CD4-positive, alpha-beta T cell (primary cell): ENCODE measurements at places on chromosomes 7 and 10. TPM values are rescaled to one million over a fixed set of nuclear protein-coding genes. Genes with fewer than 3 reads are reported as not detected.

- no peak for DNase-seq
Observed at GRCh38 chr10:67935223-67935622, 50.8 kb downstream of the SIRT1 start.

RELN gene
- not detected for total RNA-seq

- DNase-seq = peak; percentile 60
Observed at GRCh38 chr7:105014693-105015389, 836 bp downstream of the KMT2E start.

DNA sequence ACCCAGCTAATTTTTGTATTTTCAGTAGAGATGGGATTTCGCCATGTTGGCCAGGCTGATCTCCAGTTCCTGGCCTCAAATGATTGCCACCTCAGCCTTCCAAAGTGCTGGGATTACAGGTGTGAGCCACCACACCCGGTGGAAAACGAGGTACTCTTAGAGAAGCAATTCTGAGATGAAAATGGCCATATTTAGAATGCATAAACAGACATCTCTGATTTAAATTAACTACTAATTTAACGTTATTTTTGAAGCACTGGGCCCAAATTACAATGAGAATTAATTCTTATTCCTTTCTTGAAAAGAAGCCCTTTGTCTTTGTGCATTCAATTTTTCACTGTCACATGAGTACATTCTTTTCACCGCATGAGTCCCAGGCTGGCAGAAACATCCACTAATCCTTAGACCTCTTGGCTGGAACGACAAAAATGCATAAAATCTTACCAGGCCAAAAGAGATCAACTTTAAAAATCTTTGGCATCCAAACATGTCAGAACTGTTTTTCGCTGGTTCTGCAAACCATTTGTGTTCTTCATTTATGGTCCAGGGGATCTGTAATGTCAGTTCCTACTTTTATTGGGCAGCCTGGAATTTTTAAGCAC, 60.1 kb upstream of the CAPZA2 start:
- DNase-seq = no peak

- no peak for DNase-seq
Observed at GRCh38 chr10:112689327-112690072, 242.5 kb downstream of the VTI1A start.

GRCh38 chr10:130489891-130490290, 353.7 kb downstream of the GLRX3 start:
- no peak for DNase-seq

DNA sequence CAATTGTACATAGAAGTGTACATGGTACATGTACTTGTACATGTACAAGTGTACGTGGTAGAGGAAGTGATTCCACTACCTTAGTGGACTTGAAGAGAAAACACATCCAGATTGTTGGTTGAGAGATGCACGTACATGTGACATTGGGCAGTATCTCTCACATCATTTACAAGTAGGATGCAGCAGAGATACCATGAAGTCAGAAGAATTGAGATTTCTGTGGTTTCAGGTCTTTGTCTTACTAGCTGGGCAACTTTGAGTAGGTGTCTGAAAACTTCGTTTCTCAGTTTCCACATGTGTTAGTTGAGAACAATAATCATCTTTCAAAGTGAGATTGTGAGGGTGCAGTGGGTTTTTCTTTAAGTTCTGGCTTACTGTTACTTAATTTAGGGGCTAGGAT, 21.5 kb downstream of the CLDN12 start:
- DNase-seq = no peak

- no peak for DNase-seq
Observed at GRCh38 chr10:7485244-7485556, 74.4 kb upstream of the SFMBT2 start.

- DNase-seq = peak; percentile 27
Observed at GRCh38 chr7:139680676-139681462, 96.9 kb downstream of the HIPK2 start.

DNA sequence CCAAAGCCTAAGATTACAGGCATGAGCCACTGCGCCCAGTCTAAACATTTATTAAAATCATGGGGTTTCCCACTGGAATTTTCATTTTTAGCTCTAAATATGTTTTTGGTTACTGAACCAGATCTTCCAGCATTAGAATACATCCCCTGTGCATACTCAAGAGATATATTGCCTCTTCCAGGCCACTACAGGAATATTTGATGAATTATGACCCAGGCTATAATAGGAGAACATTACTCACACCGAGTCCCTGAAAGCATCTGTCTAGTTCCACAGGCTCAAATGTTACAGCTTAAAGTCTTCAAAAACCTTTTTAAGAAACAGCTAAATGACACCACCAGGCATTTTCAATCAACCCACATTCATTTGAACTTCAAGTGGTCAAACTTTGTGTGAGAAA, 50.4 kb upstream of the GRM8 start:
- DNase-seq = no peak

CHCHD1 gene
- total RNA-seq = 6.3 TPM

PHKG1 gene
- total RNA-seq = 9.7 TPM

- DNase-seq = no peak
Observed at GRCh38 chr10:85858776-85859515, 507.6 kb downstream of the GRID1 start.

- DNase-seq = peak; percentile 74
Observed at GRCh38 chr10:43287056-43288007, 20.5 kb upstream of the RASGEF1A start.

GRCh38 chr10:48503293-48503911, 101.5 kb downstream of the ARHGAP22 start:
- no peak for DNase-seq

FFAR4 gene
- total RNA-seq = not detected

GRCh38 chr7:114590298-114590697, 175.7 kb downstream of the FOXP2 start:
- DNase-seq = no peak

DNA sequence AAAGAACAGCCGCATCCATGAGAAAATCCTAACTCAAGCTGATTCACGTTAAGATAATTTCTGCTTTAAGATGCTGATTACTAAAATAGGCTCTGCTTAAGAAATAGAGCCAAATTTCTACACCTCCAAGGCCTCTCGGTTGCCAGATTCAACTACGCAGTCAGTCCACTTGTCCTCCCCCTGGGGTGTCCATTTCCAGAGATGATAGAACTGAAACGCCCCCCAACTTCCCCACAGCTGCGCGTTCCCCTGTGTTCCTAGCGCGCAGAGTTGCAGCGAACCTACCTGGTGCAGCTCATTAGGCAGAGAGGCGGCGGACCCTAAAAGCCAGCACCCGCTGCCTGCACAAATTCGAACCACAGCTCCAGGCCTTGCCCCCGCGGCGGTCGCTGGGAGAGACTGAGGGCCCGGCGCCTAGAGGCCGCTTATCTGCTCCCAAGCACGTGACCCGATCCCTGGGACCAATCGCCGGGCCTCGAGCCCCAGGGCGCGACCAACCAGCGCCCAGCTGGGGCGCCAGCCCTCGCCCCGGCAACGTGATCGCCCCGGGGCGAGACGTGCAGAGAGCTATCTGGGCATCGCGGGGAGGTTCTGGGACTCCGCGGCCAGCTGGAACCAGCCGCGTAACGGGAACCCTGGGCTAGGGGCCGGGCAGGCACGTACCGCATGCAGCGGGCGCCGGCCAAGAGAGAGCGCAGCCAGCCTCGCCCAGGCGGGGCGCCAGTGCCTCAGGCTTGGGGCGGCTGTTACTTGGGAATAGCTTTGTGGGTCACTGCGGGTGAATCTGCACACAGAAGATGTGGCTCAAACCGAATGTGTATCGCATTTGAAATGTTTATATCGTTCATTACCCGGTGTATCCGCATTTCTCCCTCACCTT, at the start of gene PPP1R3C:
PPP1R3C (minus strand) TSS at position 401 of the 880 bp plus-strand sequence; CDS start at position 299, 102 bp downstream.
- peak; percentile 36 for DNase-seq

DNA sequence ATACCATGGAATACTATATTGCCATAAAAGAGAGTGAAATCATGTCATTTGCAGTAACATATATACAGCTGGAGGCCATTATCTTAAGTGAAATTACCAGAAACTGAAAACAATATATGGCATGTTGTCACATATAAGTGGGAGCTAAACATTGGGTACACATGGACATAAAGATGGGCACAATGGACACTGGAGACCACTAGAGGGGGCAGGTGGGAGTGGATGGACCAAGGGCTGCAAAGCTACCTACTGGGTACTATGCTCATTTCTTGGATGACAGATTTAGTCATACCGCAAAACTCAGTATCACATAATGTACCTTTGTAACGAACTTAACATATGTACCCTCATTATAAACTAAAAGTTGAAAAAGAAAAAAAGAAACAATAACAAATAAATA, 1167.6 kb downstream of the NXPH1 start:
- DNase-seq = no peak

GRCh38 chr10:59346321-59346720, 16.0 kb downstream of the FAM13C start:
- DNase-seq = no peak

DNA sequence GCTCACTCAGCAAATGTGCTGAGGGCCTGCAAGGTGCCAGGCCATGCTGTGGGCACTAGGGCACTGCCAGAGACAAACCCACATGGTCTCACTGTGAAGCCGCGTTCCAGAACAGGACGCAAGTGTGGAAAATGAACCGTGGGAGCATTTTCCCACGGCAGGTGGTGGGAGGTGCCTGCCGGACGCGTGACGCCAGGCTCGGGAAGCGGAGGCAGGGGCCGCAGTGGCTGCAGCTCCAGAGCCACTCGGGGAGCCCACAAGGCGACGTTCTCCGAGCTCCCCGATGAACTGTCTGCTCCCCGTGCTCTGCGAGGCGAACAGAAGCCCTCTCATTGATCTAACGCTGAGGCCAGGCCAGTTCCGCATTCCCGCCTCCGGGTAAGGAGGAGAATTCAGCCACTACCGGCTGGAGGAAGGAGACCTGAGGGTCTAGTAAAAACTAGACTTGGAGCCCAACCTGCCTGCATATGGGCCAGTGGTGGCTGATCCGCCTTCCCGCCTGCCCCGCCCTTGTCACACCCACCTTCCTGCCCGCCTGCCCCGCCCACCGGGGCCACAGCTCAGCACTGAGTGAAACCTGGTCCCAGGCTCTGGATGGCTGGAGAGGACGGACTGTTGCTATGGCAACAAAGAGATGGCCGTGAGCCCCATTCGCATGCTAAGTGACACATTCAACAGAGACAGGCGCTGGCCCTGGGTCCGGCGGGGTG, 13.1 kb downstream of the ADGRA1 start:
- DNase-seq = peak; percentile 9

- DNase-seq = no peak
Observed at GRCh38 chr7:7765422-7765821, 47.0 kb upstream of the RPA3 start.

GRCh38 chr10:75506930-75507329, 75.5 kb downstream of the LRMDA start:
- no peak for DNase-seq

DNA sequence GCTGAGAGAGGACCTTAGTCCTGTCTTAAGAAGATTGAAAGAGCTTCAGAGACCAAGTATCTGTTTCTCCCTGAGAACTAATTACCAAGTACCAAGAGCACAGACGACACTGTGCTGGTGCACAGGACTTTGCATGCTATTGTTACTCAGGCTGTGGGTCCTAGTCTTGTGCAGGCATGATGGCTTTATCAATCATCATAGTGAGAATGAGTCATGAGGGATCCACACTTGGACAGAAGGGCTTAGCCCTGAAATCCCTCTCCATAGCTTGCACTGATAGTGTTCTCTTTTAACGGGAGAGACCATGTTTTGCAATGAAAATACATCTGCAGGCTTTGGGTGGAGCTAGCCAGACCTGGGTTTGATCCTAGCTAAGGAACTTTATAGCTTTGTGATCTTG, 93.3 kb downstream of the SORCS3 start:
- no peak for DNase-seq

SFTPA1 gene
- total RNA-seq = not detected
